CD4-positive, alpha-beta memory T cell (primary cell): ENCODE measurements at places on chromosomes 2 and 18. TPM values are rescaled to one million over a fixed set of nuclear protein-coding genes. Genes with fewer than 3 reads are reported as not detected.

DNA sequence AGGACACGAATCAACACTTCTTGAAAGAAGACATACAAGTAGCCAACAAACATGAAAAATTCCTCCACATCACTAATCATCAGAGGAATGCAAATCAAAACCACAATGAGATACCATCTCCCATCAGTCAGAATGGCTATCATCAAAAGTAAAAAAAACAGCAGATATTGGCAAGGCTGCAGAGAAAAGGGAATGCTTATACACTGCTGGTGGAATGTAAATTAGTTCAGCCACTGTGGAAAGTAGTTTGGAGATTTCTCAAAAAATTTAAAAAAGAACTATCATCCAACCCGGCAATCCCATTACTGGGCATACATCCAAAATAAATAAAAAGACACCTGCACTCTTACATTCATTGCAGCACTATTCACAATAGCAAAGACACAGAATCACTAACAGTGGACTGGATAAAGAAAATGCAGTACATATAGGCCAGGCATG is 78.7 kb downstream of the GRB14 start:
- DNase-seq: no peak

DNA sequence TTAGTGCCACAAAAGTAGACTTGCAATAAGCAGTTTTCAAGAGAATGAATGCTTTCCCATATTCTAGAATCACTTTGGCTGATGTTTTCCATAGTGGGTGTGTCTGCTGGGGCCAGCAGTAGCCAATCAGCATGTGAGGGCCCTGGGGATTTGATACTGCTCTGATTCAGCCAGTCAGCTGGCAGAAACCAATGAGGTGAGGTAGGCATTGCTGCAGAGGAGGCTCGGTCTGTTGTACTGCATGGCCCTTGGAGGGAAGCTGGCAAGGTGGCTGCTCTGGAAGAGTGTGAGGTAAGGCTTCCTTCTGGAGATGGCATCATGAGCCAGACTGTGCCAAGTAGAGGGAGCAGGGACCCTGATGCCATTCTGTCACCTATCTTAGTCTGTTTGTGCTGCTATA is 22.7 kb downstream of the TMEM87B start:
- DNase-seq: no peak

DNA sequence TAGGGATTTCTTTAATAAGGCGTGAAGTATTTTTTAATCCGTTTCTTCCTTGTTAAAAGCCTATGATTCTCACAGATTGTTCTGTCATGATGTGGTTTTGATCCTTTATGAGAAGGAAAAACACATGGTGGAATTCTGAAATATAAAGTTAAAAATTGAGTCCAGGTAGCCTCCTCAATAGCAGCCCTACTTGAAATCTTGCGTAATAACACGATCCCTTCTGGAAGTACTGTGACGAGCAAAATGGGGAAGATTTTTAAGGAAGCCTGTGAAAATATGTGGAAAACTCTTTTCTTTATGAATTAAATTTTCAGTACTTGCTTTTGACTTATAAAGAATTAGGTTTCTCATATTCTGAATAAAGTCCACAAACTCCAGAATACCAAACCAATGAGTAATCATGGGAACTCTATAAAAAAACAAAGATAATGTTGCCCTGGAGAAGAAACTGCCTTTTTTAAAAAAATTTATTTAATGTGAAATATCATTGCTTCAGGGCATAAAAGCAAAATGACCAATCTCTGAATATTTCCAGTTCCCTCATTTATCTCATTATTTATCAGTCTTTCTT is 476.4 kb upstream of the ZEB2 start:
- no peak for DNase-seq

PFN4 gene
- total RNA-seq: not detected

UCN gene
- total RNA-seq: 5.1 TPM
